ENCODE measurements at places on chromosomes 3 and 15.

GRCh38 chr3:7307410-7307809 lies 446.5 kb downstream of the GRM7 start:
- no peak for DNase-seq

GRCh38 chr3:172355836-172356235 lies 92.4 kb downstream of the GHSR start:
- DNase-seq = no peak

DNA sequence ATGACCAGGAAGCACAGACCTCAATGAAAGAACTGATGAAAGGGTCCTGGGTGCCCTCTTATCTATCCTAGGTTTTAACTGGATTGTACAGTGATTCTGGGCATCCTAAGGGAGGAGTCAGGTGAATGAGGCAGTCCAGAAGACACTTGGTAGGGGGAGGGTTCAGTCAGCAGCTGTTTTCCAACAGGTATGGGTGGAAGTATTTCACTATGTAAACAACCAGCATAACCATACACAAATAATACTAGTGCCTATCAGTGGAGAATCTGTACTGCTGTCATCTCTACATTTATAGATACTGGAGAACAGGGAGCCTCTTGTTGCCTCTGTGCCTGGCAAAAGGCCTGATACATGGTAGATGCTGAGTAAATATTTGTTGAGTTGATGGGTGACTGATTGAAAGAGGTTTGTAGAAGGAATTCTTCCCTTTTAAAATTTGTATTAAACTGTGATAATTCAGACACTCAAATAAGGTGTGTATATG lies 328.5 kb downstream of the RBMS3 start:
- DNase-seq = no peak

GRCh38 chr3:129695230-129695629 lies 88.8 kb upstream of the PLXND1 start:
- DNase-seq = no peak

GRCh38 chr15:40115670-40116093 lies 7.0 kb upstream of the BMF start:
- no peak for DNase-seq

- DNase-seq = no peak
Measured at GRCh38 chr15:72021604-72022003, 96.3 kb downstream of the MYO9A start.

DNA sequence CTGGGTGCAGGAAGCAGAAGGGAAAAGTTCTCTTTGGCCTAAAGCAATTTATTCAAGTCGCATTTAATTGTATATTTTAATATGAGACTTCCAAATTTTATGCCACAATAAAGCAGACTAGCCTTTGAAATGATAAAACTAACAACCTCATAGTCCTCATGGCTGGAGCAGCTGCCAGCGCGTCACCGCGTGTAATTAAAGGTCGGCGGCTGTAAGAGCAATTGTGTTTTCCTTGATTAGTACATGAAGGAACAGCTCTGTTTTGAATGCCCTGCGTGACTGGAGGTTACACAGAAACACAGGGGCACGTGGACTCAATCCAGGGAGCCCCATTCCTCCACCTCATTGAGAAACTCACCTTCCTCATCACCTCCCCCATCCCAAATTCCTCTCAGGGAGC lies 10.1 kb upstream of the LRRC15 start:
- DNase-seq = no peak

DNA sequence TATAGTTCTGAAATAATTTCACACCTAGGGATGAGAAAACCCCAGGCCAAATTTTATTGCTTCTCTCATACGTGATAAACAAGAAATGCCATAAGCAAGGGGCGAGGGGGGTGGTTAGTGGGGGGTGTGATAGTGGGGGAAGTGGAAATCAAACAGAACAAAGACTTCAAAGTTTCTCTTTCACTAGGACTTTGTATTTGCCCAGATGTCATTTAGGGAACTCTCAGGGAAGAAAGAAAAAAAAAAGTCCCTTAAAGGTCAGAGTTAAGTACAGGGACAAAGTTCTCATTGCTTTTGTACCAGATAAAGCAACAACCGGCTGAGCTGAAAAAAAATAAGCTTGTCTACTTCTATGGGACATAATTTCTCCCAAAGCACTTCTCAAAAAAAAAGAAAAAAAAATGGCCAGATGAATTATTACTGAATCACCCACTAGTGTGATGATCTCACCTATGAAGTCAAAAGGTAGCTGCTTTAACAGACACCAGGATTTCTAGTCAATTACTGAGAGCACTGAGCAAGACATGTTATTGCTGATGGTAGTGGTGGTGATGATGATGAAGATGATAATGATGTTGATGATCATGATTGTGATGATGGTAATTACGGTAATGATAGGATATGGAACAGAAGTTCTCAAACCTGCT lies 56.2 kb downstream of the FHIT start:
- no peak for DNase-seq

- DNase-seq = no peak
Measured at GRCh38 chr15:54675241-54675640, 521.5 kb downstream of the RSL24D1 start.

DNA sequence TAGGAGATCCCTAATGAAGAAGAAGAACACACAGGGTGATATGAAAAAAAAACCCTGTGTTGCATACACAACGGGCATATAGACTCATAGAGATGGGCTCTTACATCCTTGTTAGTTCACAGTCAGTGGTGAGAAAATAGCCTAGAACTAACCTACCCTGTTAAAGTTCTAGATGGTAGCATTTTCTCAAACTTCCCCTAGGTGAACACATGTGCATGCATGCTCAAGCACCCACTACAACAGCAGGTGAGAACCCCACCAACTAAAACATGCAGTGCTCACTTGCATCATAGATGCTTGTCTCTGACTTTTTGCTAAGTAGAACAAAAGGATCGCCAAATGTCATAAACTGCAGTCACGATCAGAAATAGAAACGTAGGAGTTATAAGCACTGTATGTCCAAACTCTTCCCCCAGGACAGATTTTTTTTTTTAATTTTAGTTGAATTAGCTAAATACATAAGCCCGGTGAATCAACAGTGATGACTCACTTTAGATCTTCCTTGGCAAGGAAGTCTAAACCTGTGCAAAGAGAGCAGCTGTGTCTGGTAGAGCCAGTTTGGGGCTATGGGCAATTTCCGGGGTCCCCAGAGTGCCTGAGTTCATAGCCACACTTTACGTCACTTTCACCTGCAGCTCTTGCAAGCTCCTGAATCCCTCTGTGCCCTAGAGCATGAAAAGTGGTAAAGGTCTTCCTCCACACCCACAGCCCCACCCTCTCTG lies 96.2 kb upstream of the SEMA6D start:
- DNase-seq = no peak

- no peak for DNase-seq
Measured at GRCh38 chr15:85832394-85832793, 37.7 kb upstream of the KLHL25 start.

DNA sequence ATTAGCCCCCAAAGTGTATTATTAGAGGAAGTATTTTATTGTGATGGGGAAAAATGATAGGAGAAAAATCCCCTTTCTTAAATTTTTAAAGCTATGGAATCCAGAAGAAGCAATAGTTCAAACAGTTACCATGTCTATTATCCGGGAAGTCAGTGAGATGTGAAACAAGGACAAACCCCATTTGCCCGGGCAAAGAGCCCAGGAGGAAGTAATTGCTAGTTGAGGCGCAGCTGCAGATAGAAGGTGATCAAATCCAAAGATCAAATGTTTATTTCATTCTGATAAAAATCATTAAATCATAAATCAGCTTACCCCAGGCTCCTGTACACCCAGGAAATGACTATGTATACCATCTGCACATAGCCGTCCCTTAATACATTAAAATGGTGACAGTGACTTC lies 204.0 kb upstream of the CRBN start:
- DNase-seq = no peak

All from HAP-1 (cell line).